ENCODE measurements at places on chromosomes 5 and 9.

DNA sequence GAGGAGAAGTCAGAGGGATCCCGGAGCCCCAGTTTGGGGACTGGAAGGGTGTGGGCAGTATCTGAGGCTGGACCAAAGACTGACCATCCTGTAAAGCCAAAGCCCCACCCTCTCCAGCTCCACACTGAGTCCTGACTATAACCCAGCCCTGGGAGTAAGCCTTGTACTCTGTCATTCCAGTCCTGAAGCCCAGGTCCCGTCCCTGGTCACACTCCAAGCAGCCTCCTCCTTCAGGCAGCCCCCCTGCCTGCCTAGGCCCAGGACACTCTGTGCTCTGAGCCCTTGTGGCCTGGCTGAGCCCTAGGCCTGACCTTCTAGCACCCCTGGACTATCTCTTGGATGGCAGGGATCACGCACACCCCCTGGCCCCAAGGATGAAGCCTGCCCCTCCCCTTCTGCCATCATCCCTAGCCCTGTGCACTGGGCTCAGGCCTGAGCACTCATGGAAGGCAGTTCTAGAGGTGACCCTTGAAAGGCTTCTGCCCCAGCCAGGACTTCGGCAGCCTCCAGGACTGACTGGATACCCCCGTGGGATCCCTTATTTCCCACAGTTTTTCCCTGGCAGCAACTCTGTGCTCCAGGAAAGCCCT is 28.0 kb upstream of the ENHO start:
- DNase-seq, result no peak

- DNase-seq, result no peak
These were observed 8.2 kb downstream of the SLC22A4 start for GRCh38 chr5:132302413-132302812.

DNA sequence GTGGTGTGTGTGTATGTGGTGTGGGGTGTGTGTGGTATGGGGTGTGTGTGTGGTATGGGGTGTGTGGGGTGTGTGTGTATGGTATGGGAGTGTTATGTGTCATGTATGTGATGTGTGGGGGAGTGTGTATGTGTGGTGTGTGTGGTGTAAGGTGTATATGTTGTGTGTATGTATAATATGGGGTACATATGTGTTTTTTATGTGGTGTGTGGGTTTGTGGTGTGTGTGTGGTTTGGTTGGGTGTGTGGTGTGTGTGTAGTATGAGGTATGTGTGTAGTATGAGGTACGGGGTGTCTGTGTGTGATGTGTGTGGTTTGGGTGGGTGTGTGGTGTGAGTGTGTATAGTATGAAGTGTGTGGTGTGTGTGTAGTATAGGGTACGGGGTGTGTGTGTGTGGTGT is 11.4 kb downstream of the ECSCR start:
- DNase-seq, result no peak

DNA sequence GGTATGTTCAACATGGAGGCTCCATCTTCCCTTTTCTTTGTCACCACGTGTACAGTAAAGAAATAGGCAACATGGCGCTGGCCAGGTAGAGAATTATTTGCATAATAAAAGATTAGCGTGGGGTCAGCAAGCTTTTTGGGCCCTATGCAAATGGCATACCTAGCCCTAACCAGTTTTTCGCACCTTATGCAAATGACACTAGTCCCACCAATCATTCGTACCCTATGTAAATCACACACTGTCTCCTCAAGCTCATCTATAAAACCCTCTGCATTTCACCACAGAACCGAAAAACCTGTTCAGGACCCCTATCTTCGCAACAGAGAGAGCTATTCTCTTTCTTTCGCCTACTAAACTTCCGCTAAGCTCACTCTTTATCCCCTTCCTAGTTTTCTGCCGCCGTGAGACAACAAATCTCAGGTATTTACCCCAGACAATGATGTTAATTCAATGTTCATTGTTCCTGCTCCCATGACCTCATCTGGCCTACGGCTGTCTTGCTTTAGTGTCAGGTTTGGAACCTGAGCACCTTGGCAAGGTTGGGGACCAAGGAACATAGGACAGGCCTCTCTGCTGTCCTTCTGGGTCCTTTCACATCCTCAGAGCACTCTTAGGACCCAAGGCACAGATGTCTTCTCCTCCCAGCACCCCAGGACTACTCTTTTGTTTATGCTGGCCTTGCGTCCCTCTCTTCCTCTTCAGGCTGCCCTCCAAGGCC is 180.7 kb upstream of the RAI14 start:
- DNase-seq, result no peak

GRCh38 chr5:14156650-14157492 is 13.7 kb downstream of the TRIO start:
- DNase-seq, result peak; percentile 85

DNA sequence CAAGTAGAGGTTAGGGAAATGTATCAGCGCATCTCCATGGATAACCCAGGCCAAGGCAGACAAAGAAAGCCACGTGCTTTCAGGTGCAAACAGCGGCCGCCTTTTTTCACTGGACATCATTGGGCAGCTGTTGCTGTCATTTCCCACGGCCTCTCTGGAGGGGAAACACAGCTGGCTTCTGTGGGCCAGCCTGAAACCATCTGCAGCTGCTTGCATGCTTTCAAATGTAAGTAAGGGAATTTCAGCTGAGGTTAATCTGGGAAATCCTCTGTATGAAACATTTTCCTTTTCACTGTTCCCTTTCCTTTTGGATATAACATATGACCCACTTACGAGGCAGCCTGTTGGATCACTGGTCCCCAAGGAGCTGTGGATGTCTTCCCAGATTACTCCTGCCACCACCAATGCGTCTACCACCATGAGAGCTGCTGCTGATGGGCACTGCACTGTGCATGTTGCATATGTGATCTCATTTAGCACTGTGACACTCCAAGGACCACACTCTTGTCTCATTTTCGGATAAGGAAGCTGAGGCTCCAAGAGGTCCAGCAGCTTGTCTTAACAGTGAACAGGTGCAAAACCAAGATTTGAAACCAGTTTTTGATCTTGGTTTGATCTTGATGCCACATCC is 106.3 kb downstream of the C9orf152 start:
- DNase-seq, result no peak

- DNase-seq, result no peak
These were observed 123.4 kb downstream of the TMEM161B start for GRCh38 chr5:88145221-88145610.

- DNase-seq, result no peak
These were observed 325.8 kb downstream of the TMEM38B start for GRCh38 chr9:106020186-106020585.

DNA sequence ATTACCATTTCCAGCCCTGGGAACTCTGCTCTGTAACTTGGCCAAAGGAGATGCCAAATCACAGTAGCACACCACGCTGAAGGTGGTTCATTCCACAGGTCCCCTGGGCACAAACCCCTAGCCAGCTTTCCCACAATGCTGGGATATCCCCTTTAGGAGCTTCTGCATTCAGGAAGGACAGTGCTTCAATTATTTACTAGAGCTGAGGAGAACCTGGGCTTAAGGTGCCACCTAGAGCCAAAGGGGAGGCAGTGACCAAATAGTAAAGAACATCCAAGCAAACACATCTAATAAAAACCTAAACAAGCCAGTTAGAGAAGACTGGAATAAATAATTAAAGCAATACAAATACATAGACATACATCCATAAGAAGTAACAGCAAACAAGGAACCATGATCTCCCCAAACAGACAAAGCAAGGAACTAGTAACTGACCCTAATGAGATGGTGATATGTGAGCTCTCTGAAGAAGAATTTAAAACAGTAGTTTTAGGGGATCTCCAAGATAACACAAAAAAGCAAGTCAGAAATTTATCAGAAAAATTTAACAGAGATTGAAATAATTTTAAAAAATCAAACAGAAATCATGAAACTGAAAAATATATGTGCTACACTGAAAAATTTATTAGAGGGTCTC is 14.6 kb downstream of the KIF4B start:
- DNase-seq, result no peak

- no peak for DNase-seq
These were observed 141.6 kb downstream of the OLFM1 start for GRCh38 chr9:135228983-135229625.

GRCh38 chr5:116013936-116014335 is 18.3 kb upstream of the ARL14EPL start:
- DNase-seq, result no peak

- DNase-seq, result no peak
These were observed 365.1 kb upstream of the RIOK2 start for GRCh38 chr5:97547999-97548738.

- no peak for DNase-seq
These were observed 451.6 kb downstream of the TLE1 start for GRCh38 chr9:81237565-81238231.

DNA sequence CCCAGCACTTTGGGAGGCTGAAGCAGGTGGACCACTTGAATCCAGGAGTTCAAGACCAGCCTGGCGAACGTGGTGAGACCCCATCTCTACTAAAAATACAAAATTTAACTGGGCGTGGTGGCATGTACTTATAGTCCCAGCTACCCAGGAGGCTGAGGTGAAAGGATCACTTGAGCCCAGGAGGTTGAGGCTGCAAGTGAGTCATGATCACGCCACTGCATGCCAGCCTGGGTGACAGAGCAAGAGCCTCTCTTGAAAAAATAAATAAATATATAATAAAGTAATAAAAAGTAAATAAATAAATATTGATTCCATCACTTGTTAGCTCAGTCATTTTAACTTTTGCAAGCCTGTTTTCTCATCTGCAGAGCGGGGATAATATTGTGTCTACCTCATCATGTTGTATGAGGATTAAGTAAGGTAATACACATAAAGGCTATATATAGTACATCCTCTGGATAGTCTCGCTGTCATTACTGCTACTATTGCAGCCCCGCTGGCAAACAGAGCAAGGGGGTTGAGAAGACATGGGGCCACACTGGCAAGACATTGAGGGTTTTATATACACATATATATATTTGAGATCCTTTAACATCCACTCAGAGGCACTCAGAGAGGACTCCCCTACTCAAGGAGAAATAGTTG is 210.9 kb downstream of the C9orf152 start:
- no peak for DNase-seq

- DNase-seq, result no peak
These were observed 51.9 kb downstream of the IPPK start for GRCh38 chr9:92617951-92618510.

DNA sequence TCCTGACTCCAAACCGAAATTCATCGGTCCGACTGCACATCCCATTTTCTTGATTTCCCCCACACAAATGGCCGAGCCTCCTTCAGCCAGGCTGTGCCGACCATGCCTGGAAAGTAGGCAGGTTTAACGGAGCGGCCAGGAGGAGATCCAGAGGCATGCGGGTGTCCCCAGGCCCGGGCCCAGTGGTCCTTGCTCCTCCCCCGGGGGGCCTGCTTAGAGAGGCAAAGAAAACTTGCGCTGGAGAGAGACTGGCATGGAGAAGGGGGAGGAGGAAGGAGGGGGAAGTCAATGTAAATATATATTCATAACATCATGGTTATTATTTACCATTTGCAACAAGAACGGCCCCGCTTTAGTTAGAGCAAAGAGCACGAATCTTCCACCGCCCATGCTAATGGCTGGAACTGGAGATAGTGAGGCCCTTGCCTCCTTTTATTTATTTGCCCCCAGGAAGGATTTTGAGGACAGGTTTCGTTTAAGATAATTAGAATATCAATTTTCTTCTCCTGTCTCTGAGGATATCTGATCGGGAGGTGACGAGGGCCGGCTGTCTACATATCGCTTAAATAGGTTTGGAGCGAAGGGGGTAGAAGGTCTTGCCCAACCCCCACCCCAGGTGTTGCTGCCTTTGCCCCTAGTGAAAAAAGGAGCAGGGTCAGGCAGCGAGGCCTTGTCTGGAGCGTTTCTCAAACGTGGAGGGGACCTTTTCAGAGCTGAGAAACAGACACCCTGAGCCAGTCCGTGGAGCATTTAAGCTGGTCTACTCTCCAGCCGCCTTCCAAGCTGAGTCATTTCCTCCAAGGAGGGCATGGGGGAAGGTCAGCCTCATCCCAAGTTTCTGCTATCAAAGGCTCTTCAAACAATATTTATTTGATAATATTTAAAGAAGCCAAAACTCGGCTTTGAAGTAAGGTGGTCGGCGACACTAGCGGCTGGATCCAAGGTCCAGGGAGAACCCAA is 2.5 kb downstream of the BARHL1 start:
- DNase-seq, result no peak

GRCh38 chr5:172078726-172079345 is 72.4 kb upstream of the FBXW11 start:
- no peak for DNase-seq

DNA sequence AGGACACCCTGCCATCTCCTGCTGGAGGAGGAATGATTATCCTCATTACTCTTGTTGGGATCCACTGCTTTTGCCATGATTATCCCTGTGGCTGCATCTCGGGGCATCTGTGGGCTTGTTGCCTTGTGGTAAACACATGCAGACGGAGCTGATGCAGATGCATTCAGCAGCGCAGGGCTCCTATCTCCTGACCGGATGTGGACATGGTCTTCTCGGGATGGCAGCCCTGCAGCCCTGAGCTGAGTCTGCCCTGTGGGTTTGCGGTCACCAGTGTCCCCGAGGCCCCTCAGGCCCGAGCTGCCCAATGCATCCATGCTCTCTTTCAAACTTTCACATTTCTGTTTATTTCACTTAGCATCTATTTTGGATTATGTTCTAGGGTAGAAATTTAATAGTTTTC is 250.4 kb upstream of the IRX1 start:
- no peak for DNase-seq

GRCh38 chr5:175893466-175893865 is 22.1 kb downstream of the CPLX2 start:
- DNase-seq, result no peak

DNA sequence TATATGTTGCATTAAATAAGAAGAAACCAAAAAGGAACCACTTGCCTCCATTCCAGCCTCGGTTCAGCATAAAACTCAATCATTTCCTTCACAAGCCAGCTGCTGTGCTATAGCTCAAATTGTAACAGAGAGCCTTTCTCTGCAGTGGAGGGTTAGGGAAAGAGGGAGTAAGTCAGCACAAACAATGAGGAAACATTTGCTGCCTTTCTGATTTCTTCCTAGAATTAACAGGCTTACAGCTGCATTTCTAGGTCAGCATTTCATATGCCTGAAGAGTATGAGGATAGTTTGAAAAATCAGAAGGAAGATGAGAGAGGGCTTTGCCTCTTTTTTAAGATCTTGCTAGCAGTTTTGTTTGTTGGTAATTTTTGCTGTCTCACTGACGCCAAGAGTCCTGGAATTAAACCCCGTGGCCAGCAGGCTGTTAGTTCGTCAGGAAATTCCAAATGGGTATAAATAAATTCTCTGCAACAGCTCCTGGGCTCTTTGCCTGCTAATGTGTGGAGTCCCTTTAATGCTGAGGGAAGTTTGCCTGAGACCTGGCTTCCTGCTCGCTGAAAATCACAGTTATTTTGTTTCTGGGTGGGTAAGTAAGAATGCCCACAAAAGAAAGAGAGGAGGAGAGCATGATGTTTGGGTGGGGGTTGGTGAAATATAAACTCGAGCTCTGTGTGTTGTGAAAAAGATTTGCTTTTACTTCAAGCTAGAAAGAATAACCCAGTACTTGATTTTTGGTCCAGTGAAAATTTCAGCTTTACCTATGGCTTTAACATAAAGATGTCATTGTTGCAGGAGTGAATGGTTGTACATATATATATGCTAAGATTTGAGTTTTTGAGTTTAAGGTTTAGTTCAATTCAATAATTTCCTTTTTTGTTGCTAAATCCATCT is 148.1 kb upstream of the DMRT1 start:
- DNase-seq, result no peak
